Chondrocyte (in vitro differentiated cells): ENCODE measurements at places on chromosomes 16 and 17. TPM values are rescaled to one million over a fixed set of nuclear protein-coding genes. Genes with fewer than 3 reads are reported as not detected.

Gene MYLK3
- total RNA-seq = 0.05 to 0.65 TPM (median 0.32 TPM) in 3 replicates

Gene TMC6
- 12.4 to 19.6 TPM (median 17.5 TPM) in 3 replicates for total RNA-seq

Gene SYCE1L
- total RNA-seq = 3.1 to 4.0 TPM (median 3.9 TPM) in 3 replicates

Gene PTGES3L
- 1.2 to 5.7 TPM (median 3.9 TPM) in 3 replicates for total RNA-seq

Gene KRT39
- total RNA-seq = not detected in 3 replicates
